ENCODE measurements at places on chromosomes 5 and 9.

GRCh38 chr9:110559869-110560268 lies 19.7 kb downstream of the SVEP1 start:
- DNase-seq, result no peak

DNA sequence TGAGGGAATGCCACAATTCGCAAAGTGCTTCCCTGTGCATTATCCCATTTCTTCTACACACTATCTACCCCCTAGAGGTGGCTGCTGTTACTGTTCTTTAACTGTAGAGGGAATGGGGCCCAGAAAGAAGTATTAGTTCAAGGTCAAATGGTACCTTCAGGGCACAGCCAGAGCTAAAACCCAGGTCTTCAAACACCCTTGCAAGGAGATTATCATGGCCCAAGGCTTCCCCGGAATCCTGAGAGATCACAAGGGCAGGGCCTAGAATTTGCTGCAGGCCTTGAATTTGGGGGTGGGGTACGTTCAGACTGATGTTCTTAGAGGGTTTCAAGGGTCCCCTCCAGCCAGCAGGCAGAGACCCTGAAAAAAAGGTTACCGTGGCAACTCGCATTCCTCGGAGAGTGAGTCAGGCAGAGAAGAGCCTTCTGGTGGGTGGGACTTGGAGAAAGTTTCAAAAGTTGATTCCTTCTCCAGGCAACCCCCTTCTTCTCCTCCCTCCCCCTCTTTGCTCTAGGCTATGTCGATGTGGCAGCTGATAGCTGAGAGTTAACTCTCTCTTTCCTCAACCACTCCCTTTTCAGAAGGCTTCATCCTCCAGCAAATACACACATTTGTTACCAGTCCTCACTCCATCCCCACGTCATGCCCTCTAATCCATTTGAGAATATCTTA lies 1.9 kb downstream of the SPARC start:
- DNase-seq, result peak; percentile 99

DNA sequence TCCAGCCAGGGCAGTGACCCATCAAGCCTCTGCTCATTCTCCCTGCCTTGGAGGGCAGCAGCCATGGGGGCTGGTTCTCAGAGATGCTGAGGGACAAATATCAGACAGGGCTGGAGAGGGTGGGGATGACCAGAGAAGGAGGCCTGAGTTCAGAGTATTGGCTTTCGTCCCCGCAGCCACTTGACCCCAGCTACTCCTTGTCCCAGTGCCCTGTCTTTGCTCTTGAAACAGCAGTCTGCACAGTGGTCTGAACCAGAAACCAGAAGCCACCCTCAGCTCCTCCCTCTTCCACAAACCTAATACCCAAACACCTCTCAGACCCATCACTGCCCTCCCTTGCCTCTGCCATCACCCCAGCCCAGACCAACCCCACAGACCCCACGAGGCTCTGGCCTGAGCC lies 36.3 kb upstream of the SMIM23 start:
- no peak for DNase-seq

DNA sequence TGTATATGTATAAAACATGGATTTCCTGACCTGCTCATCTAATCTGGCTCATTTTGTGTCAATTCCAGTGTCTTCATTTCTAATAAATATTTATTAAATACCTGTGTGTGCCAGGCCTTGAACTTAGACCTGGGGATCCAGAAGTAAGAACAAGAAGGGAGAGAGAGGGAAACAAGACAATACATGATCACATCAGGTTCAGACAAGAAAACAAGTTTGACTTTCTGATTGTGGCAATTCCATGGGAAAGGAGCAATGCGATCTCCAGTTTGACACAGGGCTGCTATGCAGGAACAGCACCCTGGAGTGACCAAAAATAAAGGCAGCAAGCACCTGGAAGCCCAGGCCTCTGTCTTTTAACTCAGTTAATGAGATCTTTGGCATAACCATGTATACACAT lies 198.1 kb upstream of the ACTBL2 start:
- DNase-seq, result no peak

DNA sequence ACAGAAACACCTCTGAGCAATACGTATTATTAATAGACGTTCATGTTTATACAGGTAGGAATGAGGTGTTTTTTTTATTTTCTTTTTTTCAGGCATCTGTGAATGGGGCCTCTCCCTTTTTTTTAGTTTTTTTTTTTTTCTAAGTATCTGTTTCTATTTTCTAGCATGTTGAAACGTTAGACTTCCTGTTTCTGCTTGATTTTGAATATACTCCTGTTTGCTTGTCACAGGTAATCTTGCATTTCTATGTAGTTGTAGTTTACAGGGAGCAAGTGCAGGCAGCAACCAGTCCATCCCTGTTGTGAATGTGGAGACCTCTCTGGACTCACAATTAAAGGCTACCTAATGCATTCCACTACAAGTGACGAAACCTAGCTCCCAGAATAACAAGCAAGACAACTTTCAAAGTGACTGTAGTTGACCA lies 22.8 kb upstream of the TNFAIP8 start:
- no peak for DNase-seq

- DNase-seq, result no peak
Measured at GRCh38 chr5:83270311-83270710, 193.0 kb downstream of the XRCC4 start.

- no peak for DNase-seq
Measured at GRCh38 chr9:91771864-91772263, 178.2 kb downstream of the ROR2 start.

DNA sequence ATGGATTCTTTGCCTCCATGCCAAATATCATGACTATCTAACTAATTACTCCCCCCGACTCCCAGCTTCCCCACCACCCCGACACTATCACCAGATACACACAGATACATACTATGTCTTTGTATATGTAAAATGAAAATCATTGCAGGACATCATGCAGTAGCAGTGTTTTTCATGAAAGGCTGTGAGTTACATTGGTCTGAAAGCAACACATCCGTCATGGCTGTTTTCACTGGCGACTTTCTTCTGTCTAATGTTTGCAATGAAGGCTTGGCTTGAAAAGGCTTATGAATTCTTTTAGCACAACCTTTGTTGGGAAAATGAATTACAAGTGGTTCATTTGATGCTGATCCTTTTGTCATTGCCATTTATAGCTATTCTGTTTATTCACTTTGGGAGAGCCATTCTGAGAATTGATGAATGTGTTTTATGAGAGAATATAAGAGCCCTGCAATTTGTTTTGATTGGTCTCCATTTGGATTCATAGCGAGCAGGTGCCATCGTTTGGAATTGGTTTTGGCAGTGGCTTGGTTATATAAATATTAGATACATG lies 103.4 kb downstream of the PIP5K1B start:
- no peak for DNase-seq

DNA sequence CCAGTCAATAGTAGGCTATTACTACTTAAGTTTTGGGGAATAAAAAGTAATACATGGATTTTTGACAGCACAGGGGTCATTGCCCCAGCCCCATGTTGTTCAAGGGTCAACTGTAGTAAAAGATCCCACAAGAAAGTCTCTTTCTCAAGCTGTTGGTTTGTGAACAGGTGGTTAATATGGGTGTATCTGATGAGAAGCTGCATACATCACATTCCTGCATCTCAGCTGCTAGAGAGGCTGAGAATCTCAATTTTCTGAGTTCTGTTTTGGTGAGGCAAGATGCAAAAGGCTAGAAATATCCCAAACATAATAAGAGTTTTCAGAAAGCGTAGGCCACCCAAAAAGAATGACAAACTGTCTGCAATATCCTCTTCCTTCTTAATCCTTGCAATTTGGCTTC lies 76.8 kb upstream of the DAPK1 start:
- no peak for DNase-seq

DNA sequence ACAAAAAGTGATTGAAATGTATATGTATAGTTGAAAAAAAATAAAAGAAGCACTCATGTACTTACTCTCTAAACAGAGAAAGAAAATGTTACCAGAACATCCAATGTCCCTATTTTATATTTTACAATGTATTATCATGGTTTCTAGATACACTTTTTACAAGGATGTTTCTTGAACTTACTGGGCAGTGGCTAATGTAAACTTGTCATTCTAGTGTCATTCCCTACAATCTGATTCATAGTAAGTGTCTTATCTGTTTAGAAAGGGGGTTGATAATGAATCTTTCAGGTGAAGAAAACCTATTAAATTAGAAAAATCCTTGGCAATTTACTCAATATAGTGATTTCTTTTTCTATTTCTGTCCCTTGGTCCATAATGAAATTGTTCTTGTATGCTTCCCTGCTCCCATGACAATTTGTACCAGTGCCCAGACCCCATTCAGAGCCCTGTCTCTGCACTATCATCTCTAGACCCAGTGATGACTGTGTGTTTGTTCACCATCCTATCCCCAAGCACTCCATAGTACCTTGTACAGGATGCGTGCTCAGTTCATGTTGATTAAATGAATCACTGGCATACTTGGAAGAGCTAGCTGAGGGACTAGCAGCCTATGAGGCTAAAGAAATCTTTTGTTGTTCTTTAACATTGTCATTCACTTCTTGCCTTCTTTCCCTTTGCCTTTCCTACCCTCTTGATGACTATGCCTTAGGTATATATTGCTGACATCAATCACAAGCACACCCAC lies 101.2 kb downstream of the HMHB1 start:
- peak; percentile 86 for DNase-seq

DNA sequence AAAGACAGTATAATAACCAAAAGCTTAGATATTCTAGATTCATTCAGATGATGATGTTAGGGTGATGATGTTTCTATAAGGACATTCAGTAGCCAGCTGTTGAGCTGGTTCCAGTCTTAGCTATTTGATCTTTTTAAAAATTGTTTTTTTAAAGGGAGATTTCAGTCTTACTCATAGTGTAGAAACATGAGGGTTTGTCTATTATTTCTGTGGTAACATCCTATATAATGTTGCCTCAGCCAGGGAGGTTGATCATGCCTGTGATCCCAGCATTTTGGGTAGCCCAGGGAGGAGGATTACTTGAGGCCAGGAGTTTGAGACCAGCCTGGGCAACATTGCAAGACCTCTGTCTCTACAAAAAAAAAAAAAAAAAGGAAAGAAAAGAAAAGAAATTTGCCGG lies 167.8 kb downstream of the DOCK2 start:
- peak; percentile 25 for DNase-seq

DNA sequence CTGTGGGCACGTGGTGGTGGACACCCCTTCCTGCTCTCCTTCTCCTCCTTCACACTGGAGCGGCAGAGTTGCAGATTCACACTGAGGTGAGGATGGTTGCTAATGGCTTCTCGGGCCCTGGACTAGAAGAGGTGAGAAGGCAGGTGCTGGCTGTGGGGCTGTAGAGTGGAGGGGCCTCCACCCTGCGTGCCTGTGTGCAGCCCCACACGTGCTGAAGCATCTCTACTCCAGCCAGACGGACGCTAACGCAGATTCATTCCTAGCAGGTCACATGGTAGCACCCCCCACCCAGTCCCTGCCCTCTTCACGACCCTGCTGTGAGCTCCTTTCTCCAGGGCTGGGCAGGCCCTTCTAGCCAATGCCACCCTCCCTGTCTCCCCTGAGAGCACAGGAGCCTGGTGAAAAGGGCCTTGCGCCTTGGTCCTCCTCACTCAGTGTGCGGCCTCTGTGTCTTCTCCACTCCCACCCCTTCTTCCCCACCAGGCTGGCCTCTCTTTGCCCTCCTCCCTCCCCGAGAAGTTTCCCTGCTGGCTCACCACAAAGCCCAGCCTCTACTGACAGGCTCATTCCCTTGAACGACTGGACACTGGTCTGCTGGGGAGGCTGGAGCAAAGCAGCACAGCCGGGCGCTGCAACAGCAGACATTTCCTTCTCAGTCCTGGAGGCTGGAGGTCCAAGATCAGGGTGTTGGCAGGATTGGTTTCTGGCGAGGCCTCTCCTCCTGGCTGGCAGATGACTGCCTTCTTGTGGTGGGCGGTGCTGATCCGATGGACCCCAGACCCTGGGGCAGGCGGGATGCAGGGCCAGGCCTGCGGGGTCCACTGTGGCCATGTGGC lies 14.2 kb downstream of the CACNA1B start:
- DNase-seq, result no peak

DNA sequence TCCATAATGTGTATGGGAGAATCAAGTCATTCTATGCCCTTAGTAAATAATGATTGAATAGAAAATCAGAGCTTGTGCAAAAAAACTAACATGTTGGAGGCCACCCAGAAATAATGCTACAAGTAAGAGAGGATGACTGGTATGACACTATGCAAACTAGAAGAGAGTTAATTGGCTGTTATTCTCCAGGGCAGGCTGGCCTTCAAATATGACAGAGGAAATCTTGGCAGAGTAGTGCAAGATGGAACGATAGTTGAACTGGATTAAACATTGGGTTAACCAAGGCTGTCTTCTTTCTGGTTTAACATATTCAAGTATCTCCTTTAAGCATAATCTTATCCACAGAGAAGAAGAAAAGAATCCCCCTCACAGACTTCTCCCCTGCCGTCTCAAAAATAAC lies 196.1 kb downstream of the MPDZ start:
- no peak for DNase-seq

DNA sequence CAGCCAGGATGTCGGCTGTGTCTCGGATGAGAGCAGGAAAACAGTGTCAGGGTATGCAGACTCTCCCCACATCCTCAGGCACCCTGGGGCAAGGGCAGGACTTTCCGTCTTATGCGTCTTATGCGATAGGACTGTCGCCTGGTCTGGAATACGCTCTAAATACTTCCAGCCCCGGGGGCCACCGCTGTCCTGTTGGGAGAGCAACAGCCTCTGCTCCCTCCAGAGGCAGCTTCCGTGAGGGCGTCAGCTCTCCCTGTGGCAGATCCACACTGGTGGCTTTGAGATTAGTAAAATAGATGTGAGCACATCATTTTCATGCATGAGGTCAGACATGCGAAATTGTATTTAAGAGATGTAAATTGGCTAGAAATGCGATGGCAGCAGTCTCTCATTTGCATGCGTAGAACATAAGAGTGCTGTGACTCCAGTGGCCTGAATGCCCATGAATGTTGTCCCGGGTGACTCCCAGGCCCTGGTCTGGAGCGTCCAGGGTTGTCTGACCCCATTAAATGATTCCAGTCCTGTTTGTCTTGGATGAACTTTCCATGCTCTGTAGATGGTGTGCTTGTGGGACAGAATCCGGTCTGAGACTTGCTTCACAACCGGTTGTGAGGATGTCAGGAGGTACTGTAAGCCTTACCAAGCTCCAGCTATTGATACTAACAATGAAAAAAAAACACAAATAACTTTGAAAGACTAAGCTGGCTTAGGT lies 228.2 kb downstream of the SYK start:
- DNase-seq, result no peak

DNA sequence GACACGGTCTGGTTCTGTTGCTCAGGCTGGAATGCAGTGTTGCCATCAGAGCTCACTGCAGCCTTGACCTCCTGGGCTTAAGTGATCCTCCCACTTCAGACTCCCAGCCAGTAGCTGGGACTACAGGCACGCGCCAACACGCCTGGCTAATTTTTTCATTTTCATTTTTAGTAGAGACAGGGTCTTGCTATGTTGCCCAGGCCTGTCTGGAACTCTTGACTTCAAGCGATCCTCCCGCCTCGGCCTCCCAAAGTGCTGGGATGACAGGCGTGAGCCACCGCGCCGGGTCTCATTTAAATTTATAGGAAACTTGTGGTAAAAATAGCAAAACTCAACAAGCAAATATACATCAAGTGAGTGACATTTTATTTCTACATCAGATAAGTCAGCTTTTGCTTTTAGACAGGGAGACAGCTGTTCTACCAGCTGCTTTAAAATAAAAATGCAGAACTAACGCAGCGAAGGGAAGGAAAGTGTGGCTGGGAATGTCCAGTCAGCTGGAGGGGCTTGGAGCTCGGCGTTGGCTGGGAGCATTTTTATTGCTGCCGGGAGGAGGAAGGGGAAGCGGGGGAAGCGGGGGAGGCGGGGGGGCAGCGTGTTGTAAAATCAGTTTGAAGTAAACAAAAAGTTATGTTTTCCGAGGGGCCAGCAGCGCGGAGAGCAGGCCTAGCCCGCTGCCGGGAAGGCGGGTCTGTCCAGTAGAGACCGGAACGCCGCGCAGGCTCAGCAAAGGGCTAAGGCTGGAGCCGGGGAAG lies 707 bp upstream of the ZFYVE16 start:
- peak; percentile 35 for DNase-seq

- no peak for DNase-seq
Measured at GRCh38 chr9:93826209-93826608, 128.9 kb downstream of the BARX1 start.

All from EL (cell line).